ENCODE measurements at places on chromosomes 5 and 9.

DNA sequence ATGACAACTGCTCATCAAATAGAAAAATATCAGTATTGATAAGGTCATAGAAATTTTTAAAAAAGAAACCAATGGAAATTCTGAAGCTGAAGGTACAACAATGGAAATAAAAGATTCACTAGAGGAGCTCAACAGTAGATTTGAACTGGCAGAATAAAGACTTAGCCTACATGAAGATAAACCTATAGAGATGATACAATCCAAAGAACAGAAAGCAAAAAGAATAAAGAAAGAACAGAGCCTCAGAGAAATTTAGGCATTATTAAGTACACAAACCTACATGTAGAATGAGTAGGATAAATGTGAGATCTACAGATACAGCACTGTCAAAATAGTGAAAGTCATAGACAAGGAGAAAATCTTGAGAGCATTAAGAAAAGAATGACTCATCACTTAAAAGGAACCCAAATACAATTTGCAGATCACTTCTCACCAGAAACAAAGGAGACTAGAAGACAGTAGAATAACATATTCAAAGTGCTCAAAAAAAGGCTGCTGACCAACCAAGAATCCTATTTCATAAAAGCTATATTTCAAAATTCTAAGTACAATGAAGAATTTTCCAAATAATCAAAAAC, 47.8 kb upstream of the HTR4 start:
- no peak for DNase-seq

GRCh38 chr9:104872656-104873488, 55.1 kb downstream of the ABCA1 start:
- peak; percentile 96 for DNase-seq

DNA sequence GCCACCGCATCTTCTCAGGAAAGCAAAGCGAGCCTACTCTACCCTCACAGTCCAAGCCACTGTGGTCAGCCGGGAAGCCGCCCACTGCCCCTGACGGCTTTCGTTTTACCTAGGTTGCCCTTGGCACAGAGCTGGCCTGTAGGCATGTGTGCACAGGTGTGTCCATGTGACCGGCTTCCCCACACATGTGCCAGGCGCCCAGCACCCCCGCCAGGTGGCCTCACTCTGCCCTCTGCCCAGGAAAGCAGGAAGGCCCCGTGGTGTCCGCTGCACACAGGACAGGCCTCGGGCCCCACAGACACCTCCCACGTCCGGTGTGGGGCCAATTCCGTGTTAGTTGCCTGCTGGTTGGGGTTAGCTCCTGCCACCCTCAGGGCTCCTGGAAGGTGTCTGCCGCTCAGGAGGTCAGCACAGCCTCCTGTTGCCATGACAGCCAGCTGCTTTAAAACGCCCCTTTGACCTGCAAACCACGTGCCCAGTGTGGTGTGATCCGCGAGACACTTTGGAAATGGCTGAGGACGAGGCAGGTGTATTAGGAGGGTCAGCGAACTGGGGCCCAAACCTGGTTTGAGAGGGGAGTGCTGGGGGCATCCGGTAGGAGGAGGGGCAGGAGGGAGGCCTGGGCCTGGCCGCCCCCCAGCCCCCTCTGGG, 28.7 kb downstream of the TPPP start:
- no peak for DNase-seq

DNA sequence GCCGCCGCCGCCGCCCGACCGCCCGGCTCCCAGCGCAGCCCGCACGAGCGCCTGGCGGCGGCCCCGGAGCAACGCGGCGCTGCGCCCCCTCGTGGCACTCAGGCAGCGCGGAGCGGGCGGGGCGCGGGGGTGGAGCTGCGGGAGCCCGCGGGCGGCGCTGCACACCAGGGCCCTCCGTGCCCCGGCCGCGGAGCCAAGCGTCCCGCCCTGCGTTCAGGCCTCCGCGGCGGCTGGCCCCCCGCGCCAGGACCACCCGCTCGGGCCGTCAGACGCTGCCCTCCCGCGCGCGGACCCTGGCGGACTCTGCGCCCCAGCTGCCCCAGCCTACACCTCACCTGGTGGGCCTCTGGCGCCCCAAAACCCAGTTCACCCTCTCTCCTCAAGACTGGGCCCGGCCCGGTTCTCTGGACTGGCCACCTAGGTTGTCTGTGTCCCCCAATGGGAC, at the start of gene RASGEF1C:
TSS of gene RASGEF1C (minus strand) at position 75 of the 445 bp plus-strand sequence. CDS start 71,159 bp downstream, outside the sequence.
- DNase-seq = no peak

GRCh38 chr5:10469253-10470050, 27.8 kb downstream of the ROPN1L start:
- no peak for DNase-seq

- DNase-seq = no peak
Observed at GRCh38 chr5:173025651-173026050, 30.5 kb upstream of the CREBRF start.

GRCh38 chr5:10555277-10555684, 8.6 kb upstream of the ANKRD33B start:
- peak; percentile 91 for DNase-seq

DNA sequence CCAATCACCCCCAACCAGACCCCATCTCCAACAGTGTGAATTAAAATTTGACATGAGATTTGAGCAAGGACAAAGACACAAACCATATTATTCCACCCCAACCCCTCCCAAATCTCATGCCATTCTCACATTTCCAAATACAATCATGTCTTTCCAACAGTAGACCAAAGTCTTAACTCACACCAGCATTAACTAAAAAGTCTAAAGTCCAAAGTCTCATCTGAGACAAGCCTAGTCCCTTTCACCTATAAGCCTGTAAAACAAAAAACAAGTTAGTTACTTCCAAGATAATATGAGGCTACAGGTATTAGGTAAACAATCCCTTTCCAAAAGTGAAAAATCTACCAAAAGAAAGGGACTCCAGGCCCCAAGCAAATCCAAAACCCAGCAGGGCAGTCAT, 140.6 kb upstream of the NR4A3 start:
- DNase-seq = no peak

DNA sequence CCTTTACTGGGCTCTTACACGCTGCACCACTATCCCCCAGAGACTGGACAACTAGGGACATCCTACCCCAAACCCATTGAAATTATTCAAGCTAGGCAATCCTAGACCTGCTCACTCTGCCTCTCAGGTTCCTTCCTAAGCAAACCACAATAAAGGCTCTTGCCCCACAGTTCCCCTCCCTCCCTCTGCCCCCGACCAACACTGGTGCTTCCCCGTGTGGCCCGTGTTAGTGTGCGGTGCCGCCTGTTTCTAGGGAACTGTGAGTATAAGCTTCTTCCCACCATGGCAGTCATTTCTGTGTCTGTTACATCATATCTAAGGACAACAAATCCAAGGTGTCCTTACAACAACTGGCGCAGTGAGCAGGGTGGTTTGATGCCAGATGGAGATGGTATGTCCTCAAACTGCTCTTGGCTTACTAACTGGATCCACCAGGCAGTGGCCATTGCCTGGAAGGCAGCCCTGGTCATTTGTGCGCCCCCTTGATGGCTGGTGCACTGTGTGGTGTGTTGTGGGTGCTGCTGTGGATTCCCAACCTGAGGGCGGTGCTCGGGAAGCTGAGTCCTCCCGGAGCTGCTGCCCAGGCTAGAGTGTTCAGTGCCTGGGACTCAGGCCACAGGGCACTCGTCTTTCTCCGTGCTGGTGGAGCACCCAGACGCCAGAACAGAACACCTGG, 8.4 kb upstream of the MXD3 start:
- DNase-seq = no peak

DNA sequence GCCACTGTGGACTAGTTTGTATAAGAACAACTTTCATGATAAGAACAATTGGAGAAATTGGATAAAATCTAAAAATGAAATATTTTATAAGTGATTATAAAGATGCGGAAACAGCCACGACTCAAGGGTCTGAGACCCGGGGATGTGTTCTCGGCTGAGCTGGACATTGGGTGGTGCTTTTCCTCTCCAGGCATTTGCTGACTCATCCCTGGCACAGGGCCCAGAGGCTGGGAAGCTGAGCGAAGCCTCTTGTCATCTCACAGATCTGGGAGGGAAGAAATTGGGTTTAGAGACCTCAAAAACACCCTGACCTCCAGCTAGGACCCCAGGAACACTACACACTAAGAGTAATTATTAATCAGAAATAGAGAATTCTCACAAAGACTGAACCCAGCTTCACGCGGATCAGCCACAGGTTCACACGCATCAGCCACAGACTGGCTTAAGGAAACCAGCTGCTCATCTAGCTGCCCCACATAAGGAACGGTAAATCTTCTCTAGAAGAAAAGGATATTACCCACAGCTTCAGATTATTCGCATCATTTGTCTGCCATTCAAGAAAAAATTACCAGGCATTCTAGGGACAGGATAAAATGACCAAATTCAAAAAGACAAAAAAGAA, 2.8 kb upstream of the OR2V1 start:
- DNase-seq = peak; percentile 59

- DNase-seq = no peak
Observed at GRCh38 chr5:53265043-53265442, 155.5 kb upstream of the MOCS2 start.

GRCh38 chr5:115435778-115436712, 108.5 kb downstream of the FEM1C start:
- no peak for DNase-seq

GRCh38 chr5:123511290-123511647, 708 bp upstream of the CSNK1G3 start:
- DNase-seq = peak; percentile 33

DNA sequence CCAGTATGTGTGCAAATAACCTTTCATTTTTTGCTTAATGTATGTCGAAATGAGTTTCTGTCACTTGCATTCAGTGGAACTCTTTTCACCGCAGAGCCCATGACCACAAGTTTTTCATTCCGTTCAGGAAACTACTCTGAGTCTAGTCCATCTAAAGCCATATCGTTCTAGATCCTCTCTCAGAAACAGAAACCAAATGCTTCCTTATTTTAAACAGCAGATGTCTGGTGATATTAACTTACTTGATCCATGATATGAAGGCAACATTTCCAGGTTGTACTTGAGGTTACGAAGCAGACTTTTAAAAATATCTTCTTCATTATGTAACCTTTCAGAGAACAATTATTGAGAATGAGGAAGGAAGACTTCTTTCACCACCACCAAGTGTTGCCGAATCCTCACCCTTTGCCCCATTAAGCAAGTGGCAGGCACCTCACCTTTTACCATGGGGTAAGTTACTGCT, 72.4 kb upstream of the GNAQ start:
- no peak for DNase-seq

GRCh38 chr9:72257814-72258213, 107.2 kb downstream of the ZFAND5 start:
- DNase-seq = peak; percentile 53

DNA sequence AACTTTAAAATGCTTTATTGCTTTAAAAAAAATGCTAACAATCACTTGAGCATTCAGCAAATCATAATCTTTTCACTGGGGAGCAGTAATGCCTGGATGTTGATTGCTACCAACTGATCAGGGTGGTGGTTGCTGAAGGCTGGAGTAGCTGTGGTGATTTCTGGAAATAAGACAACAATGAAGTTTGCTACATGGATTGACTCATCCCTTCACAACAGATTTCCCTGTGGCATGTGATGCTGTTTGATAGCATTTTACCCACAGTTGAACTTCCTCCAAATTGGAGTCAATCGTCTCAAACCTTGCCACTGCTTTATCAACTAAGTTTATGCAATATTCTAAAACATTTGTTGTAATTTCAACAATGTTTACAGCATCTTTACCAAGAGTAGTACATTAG, 83.3 kb downstream of the MLLT3 start:
- no peak for DNase-seq

- no peak for DNase-seq
Observed at GRCh38 chr5:176355400-176356178, 6.0 kb downstream of the KIAA1191 start.

DNA sequence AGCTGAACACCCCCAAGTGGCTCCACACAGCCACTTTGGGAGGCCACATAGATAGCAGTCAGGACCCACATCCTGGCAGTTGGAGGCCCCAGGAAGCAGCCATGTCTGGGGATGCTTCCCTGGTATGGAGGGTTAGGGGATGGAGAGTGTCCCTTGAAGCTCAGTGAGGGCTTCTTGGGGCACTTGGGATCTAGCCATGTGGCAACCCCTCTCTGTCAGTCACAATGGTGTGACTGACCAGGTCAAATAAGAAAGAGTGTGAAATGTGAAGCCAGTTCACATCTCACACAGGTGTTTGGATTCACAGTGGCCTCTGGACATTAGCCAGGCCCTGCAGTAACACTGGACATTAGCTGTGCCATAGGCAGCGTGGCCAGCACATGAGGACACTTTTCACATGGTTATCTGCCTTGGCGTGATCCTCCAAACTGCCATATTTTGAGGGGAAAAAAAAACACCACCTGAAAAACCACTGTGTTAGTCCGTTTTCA, 53.9 kb upstream of the IL17B start:
- DNase-seq = no peak

GRCh38 chr5:138873466-138874221, 1.5 kb downstream of the LRRTM2 start:
- no peak for DNase-seq

GRCh38 chr5:144219869-144220268, 49.2 kb downstream of the KCTD16 start:
- DNase-seq = no peak

GRCh38 chr5:33601881-33602280, 161.1 kb downstream of the TARS1 start:
- DNase-seq = no peak

DNA sequence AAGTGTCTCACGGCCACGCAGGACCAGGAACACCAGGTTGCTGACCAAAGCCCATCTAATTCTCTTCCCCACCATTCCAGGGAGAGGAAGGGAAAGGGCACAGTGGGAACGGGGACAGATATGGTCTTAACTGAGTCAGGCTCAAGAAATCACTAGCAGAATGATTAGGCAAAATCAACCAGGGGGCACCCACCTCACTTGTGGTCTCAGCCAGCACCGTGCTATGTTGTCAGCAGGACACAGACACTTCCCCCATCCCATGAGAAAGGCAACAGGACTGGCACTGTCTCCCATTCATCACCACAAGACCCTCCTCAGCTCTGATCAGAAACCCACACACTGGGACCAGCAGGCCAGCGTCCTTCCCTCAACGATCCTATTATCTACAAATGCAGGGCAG, 2.9 kb downstream of the BICD2 start:
- DNase-seq = no peak

- no peak for DNase-seq
Observed at GRCh38 chr5:10497554-10497953, 55.9 kb downstream of the ROPN1L start.

- no peak for DNase-seq
Observed at GRCh38 chr5:122844136-122844909, 1.1 kb upstream of the SNX24 start.

- DNase-seq = no peak
Observed at GRCh38 chr9:8574846-8575245, 775.3 kb upstream of the DMAC1 start.
